ENCODE measurements at places on chromosomes 12 and 14.

GRCh38 chr14:103185051-103186029 is 62.1 kb downstream of the TNFAIP2 start:
- DNase-seq = no peak

GRCh38 chr12:47903151-47903611 is 1.6 kb downstream of the VDR start:
- no peak for DNase-seq

- no peak for DNase-seq
Observed at GRCh38 chr14:101600336-101600890, 39.1 kb downstream of the DIO3 start.

- no peak for DNase-seq
Observed at GRCh38 chr14:69141550-69141949, 11.4 kb downstream of the DCAF5 start.

- no peak for DNase-seq
Observed at GRCh38 chr12:87509237-87509820, 519.9 kb downstream of the C12orf50 start.

GRCh38 chr14:103657471-103657870 is 28.5 kb downstream of the KLC1 start:
- DNase-seq = no peak

DNA sequence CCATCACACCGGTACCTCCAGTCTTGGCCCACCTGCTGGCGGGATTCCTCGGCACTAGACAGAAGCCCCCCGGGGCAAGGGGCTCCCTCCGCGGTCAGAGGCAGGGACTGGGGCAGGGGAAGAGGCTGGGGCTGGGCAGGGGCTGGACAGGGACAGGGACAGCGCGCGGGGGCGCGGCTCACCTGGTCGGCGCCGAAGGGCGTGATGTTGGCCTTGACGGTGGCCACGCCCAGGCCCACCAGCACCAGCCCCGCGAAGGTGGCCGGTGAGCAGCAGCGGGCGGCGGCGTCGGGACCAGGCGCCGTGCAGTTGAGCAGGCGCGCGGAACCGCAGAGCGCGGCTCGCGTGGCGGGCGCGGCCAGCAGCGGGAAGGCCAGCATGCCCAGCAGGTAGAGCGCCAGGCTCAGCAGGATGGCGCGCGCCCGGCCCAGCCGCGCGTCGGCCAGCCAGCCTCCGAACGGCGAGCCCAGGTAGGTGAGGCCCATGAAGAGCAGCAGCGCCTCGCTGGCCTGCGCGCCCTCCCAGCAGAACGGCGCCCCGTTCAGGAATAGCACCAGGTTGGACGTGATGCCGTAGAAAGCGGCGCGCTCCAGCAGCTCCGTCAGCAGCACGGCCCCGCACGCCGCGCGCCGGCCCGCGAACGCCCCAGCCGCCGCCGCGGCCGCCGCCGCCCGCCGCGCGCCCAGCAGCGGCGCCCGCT is 392 bp downstream of the SLC15A4 start:
- DNase-seq = no peak

DNA sequence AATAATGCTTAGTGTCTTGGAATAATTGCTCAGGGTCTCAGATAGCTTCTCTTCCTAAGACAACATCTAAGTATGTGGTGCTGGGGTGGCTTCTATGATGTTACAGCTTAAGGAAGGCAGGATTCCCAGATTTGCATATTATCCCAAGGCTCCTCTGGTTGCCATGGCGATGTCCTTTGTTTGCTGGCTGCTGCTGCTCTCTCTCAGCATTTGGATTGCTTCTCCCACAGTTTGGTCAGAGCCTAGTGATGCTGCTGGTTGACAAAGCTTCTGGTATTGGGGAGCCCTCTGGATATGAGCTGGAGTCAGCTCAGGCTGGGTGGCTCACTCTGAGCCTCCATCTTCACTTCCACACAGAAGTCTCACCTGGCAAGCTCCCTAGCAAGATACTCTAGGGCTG is 56.4 kb upstream of the FBXO33 start:
- DNase-seq = no peak

- peak; percentile 54 for DNase-seq
Observed at GRCh38 chr12:45989721-45990467, 480 bp downstream of the SCAF11 start.

- DNase-seq = no peak
Observed at GRCh38 chr12:25585021-25585523, 32.0 kb upstream of the LMNTD1 start.

DNA sequence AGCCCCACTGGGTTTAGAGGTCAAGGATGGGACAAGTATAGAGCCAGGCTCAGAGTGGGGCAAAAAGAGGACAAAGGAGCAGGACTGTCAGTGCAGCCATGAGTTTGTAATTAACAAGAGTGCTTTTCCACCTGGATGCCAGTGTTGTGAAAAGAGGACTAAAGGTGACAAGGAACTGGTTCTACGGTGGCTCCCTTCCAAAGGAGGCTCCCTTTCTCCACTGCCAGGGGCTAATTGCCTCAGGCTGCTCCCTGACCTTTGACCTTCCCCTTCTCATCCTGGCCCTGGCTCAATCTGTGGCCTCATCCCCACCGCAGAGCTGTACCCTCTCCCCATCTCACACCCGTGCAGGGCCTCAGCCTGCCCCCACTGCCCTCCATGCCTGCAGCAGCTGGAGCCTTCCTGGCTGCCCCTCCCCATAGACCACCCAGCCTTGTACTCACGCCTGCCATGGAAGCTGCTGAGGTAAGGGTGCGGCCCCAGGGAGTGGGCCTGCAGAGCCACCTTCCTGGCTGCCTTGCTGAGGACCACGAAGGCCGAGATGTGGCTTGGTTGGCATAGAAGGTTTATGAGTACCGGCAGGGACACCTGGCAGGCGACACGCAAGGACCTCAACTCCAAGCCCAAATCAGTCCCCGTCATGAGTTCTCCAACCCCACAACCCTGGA is 24.8 kb upstream of the FKBP4 start:
- DNase-seq = no peak

DNA sequence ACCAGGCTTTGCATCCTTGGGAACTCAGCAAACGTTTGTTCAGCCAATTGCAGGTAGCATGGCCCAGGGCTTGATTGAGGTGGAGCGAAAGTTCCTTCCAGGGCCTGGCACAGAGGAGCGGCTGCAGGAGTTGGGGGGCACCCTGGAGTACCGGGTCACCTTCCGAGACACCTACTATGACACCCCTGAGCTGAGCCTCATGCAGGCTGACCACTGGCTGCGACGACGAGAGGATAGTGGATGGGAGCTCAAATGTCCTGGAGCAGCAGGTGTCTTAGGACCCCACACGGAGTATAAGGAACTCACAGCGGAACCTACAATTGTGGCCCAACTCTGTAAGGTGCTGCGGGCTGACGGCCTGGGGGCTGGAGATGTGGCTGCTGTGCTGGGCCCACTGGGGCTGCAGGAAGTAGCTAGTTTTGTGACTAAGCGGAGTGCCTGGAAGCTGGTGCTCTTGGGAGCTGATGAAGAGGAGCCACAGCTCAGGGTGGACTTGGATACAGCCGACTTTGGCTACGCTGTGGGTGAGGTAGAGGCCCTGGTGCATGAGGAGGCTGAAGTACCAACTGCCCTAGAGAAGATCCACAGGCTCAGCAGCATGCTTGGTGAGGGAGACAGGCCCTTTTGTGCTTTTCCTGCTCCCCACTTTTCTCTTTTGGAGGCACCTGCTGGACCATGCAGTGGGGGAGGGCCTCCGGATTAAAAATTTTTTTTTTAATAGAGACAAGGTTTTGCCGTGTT is 799 bp downstream of the THTPA start:
- no peak for DNase-seq

DNA sequence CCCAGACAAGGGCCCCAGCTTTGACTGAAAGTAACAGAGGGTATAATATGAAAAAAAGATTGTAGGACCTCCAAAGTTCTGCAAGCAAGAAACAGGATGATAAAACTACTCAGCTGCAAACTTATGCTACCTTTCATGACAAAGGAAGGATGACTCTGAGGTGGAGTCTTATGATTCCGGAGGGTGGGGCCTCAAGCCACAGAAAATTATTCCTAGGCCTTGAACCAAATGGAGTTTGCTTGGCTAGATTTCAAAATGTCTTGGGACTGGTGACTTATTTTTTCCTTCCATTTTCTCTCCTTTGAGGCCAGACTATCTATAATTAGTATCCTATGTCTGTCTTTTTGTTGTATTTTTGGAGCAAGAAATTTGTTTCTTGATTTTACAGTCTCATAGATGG is 336.4 kb downstream of the LRIG3 start:
- DNase-seq = no peak

GRCh38 chr12:15225136-15225862 is 4.1 kb upstream of the RERG start:
- no peak for DNase-seq

- no peak for DNase-seq
Observed at GRCh38 chr12:94078138-94078723, 70.1 kb upstream of the PLXNC1 start.

DNA sequence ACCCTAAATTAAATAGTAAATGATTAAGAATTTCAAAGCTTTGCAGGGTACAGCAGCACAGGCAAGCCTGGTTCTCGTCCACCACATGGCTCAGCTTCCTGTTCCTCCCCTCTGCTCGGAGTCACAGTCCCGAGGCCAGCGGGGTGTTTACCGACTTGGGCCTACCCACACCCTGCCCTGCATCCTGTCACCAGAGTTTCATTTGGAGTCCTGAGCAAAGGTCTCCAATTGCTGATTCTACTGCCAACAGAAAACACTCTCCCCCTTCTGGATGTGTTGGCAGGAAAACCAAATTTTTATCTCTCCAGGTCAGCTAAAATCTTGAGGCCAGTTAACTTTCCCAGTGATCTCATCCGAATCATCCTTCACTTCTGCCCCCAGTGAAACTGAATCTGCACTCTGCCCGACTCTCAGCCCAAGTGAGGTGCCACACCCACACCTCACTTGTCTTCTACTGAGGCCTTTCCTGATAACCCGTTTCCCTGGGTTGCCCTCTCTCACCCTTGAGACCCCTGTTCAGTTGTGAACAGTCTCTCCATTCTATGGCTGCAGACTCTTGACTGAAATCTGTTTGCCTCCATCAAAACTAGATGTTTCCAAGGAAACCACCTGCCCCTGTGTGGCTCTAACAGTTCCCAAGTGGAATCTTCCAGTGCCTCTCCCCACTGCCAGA is 71.2 kb downstream of the VCPKMT start:
- DNase-seq = peak; percentile 59
